ENCODE measurements at places on chromosomes 12 and 14.

GRCh38 chr14:61231810-61232209, 49.3 kb downstream of the TMEM30B start:
- no peak for DNase-seq

- no peak for DNase-seq
Measured at GRCh38 chr12:104058802-104059201, 5.5 kb upstream of the HCFC2 start.

DNA sequence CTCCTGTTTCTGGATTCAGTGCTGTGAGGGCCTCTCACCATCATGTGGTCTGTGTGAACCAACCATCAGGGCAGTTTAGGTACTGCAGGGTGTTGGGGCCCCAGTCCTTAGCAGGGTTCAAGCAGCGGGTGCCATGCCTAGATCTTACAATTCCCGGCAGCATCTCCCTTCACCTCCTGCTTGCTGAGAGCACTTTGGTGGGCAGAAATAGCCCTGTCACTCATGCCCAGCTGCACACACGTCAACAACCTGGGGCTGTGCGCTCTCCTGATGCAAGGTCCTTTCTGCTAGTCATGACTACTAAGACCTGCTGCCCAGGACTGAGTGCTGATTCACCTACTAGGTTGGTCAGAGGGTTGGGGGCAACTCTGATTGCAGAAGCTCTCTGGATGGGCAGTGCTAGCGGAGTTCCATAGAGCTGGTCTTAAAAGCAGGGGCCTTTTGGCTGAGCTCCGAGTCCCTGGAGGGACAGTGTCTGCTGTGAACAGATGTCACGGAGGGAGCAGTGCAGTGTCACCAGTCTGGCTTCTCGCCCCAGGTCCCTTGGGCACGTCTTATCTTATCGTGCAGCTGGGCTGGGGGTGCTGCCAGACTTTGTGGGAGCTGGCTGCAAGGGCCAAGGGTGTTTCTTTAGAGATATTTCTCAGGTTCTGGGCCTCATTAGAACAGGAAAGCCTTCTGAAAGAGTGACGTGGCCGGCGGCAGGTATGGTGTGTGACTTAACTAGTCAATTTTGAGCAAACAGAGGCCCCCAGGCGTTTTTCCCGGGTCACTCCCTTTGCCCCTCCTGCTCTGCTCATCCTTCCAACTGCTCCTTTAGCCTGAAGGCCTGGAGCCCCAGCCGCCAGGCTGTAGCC, 71.8 kb downstream of the NINJ2 start:
- no peak for DNase-seq

DNA sequence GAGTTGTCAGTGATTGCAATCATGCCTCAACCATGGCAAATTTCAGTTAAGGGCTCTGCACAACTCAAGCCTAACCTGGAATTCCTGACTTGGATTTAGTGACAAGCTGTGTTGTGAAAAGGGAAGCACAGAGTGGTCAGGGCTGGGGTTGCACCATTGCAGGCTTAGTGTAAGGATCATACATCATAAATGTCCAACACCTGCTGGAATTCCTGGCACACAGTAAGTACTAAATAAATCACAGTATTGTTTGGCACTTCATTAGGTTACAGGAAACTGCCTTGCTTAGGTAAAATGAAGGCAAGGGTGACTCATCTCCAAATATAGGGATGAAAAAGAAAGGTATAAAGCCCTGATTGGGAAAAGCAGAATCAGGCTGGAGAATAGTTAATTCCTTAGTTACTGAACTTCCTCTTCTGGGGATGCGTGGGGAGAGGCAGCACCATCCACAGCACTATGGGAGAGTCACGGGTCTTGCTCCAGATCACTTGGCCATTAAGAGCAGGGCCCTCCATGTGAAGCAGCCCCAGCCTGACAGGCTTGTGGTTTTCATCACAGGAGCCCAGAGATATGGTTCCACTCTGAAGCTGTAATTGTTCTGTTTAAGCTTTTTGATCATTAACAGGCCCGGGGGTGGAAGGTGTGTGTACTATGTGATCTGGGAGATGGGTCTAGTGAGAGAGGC, 39.7 kb downstream of the SLC8A3 start:
- DNase-seq: no peak

DNA sequence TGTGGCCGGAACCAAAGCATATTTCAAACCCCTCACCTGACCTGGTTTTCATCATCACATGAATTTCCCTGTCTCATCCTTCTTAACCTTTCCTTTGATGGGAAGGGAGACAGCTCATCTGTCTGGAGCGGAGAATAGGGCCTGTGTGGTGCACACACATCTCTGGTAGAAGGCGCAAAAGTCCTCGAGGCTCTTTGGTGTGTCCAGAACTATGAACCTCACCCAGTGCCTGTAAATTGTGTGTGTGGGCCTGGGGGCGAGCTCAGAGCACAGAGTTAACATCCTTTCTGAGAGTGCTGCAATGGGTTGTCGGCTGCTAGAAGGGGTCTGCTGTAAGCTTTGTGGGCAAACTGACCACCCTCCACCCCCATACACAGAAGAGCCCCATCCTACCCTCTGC, 749 bp downstream of the GALNT6 start:
- no peak for DNase-seq

- DNase-seq: no peak
Measured at GRCh38 chr14:75604979-75605851, 26.8 kb downstream of the FLVCR2 start.

DNA sequence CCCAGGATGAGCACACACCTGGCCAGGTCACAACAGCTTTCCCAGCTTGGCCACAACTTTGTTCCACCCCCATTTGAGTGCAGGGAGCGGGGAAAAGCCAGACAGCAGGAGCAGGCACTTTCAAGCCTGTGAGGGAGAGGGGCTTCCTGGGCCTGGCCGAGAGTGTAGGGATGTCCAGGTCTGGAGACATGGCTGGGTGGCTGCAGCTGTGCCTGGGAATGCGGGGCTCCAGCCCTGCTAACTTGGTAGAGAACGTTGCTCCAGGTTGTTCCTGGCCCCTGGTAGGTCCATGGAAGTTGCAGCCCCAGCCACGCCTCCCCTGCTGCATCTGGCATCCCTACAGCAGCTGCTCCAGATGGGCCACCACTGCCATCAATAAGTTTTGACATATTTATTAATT, 738.5 kb downstream of the SLC6A15 start:
- no peak for DNase-seq

Data from urothelium cell line (cell line).